ENCODE measurements at places on chromosomes 6 and 20.

DNA sequence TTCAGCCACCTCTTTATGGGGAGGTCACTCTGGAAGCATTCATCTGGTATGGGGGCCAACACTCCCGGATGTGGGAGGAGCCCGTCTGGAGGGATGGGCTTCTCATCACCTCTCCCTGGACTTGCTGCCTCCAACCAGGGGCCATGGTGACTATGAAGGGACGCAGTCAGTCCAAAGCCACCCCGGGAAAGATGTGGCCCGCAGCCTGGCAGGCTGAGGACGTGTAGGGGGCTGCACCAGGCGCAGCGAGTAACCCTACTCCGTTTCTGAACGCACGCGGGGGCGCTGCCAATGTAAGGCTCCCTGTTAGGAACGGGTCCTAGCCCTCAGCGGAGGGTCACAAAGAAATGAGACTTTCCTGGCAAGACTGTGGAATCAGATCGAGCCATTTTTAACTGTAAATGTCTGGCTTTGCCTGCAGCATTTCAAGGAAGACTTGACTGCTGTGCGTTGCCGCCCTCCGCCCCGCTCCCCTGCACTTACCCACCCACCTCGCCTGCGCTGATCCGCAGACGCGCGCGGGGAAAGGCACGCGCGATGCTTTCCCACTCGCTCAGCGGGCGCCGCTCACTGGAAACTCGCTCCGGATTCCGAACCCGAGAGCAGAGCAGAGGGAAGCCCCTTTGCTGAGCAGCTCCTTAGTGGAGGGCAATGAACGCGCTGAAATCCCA, 55.1 kb downstream of the IL20RA start:
- no peak for DNase-seq

DNA sequence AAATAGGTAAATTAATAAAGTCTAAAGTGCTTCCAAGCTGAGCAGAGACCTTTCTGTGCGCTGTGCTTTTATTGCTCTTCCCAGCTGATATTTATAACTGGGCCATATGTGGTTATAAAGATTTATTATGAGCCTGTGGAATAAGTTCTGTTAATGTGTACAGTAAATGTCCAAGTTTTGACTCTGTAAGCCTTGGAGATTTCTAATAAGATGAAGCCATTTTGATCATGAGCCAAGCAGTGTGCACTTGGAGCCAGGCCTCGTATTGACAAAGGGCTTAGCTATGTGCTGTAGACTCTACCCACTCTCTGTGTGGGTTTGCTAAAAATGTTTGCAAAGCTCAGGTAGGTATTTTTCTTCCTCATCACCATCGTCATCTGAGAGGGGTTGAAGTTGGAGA, 361.1 kb downstream of the FOXA2 start:
- no peak for DNase-seq

GRCh38 chr6:37618916-37619590, 78.6 kb downstream of the MDGA1 start:
- DNase-seq = no peak

GRCh38 chr6:97294451-97294850, 11.4 kb upstream of the MMS22L start:
- peak; percentile 17 for DNase-seq

GRCh38 chr6:104182811-104183210, 676.9 kb downstream of the HACE1 start:
- DNase-seq = peak; percentile 66

- no peak for DNase-seq
Measured at GRCh38 chr6:166259296-166259977, 48.8 kb downstream of the PRR18 start.
